ENCODE measurements at places on chromosomes 12 and 14. TPM values are rescaled to one million over a fixed set of nuclear protein-coding genes. Genes with fewer than 3 reads are reported as not detected.

The ADAM20 gene
- not detected for polyA plus RNA-seq

The CMTM5 gene
- polyA plus RNA-seq, result 4.5 TPM

The GNB3 gene
- polyA plus RNA-seq, result 34.9 TPM

The RD3L gene
- not detected for polyA plus RNA-seq

The OTX2 gene
- polyA plus RNA-seq, result not detected

The GLIPR1L1 gene
- polyA plus RNA-seq, result not detected

The FGD4 gene
- polyA plus RNA-seq, result 14.3 TPM

The HVCN1 gene
- polyA plus RNA-seq, result 5.0 TPM

The TBC1D30 gene
- 1.5 TPM for polyA plus RNA-seq

The EMP1 gene
- polyA plus RNA-seq, result 119 TPM

The LMBR1L gene
- polyA plus RNA-seq, result 39.3 TPM

The KRT2 gene
- not detected for polyA plus RNA-seq

The C12orf54 gene
- polyA plus RNA-seq, result 0.38 TPM
